Memory B cell (primary cell): ENCODE measurements at places on chromosomes 7 and 10.

- H3K27ac ChIP-seq = no peak overlapping the region
- H3K4me1 ChIP-seq = peaks cover 29% of the 10 kb centered on the region
These were observed 67.6 kb downstream of the INSIG1 start for GRCh38 chr7:155365146-155365874.

- H3K4me3 ChIP-seq = no peak overlapping the region
- H3K36me3 ChIP-seq = no peaks in the 10 kb centered on the region
- no peak overlapping the region for H3K27ac ChIP-seq
- H3K4me1 ChIP-seq = no peaks in the 10 kb centered on the region
These were observed 120.8 kb downstream of the CDH23 start for GRCh38 chr10:71517298-71518169.

DNA sequence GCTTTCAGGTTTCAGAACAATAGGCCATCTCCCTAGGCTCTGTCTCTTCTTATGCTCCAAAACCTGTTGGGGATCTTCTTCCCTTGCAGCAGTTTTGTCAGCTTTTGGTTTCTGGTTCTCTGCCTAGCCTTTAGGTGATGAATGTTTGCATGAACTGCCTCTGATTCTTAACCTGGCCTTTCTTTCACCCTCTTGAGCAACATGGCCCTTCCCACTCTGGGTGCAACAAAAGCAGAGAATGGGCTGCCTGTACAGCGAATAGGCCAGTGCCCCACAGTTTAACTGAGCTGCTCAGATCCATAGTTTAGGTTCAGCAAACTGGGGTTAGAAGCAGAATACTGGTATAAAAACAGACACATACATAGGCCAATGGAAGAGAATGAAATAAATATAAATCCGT lies 18.1 kb upstream of the NUP205 start:
- peaks cover 2% of the 10 kb centered on the region for H3K4me1 ChIP-seq
- peaks cover 6% of the 10 kb centered on the region for H3K27me3 ChIP-seq
- no peak overlapping the region for H3K4me3 ChIP-seq
- no peak for DNase-seq

DNA sequence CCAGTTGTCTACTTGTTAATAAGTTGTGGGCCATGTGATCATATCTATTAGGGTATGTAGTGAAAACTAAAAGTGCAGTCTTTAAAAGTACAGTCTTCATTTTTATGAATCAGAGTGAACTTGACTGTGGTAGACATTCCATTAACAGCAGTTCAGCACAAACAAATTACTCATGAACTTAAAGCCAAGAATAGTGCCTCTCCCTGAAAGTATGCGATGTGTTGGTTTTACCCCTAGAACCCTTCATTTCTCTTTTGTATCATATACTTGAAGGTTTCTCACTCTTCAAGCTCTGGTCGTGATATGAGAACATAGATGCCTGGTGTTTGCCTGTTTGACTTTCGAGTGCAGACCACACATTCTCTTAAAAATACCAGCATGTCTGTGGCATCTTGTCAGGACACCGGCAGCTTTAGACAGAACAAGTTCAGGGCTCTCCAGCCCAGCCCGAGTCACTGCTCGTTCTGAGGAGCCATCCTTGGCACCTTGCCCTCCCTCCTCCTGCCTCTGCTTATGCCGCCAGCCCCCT lies 159.3 kb downstream of the LCOR start:
- DNase-seq = no peak
- peaks cover 15% of the 10 kb centered on the region for H3K4me1 ChIP-seq
- H3K27ac ChIP-seq = no peak overlapping the region
- H3K4me3 ChIP-seq = no peak overlapping the region
- peaks cover 2% of the 10 kb centered on the region for H3K36me3 ChIP-seq
- H3K27me3 ChIP-seq = no peaks in the 10 kb centered on the region

- no peaks in the 10 kb centered on the region for H3K36me3 ChIP-seq
- H3K27me3 ChIP-seq = no peaks in the 10 kb centered on the region
- no peak overlapping the region for H3K4me3 ChIP-seq
These were observed 97.1 kb downstream of the GNAI1 start for GRCh38 chr7:80231707-80232106.

- no peaks in the 10 kb centered on the region for H3K36me3 ChIP-seq
- H3K27ac ChIP-seq = no peak overlapping the region
- DNase-seq = no peak
- H3K4me1 ChIP-seq = peaks cover 5% of the 10 kb centered on the region
- H3K27me3 ChIP-seq = peaks cover 3% of the 10 kb centered on the region
These were observed 52.2 kb downstream of the IFIT5 start for GRCh38 chr10:89466599-89467035.

- peaks cover 37% of the 10 kb centered on the region for H3K36me3 ChIP-seq
- H3K27ac ChIP-seq = no peak overlapping the region
- DNase-seq = no peak
- no peak overlapping the region for H3K4me3 ChIP-seq
- H3K27me3 ChIP-seq = no peaks in the 10 kb centered on the region
- peaks cover 24% of the 10 kb centered on the region for H3K4me1 ChIP-seq
These were observed 19.0 kb downstream of the NUDCD3 start for GRCh38 chr7:44471436-44471835.

- DNase-seq = no peak
- no peaks in the 10 kb centered on the region for H3K4me1 ChIP-seq
- H3K4me3 ChIP-seq = no peak overlapping the region
- peaks cover 8% of the 10 kb centered on the region for H3K27me3 ChIP-seq
- no peak overlapping the region for H3K27ac ChIP-seq
- H3K36me3 ChIP-seq = peaks cover 2% of the 10 kb centered on the region
These were observed 14.3 kb downstream of the CHST3 start for GRCh38 chr10:71978476-71978875.

DNA sequence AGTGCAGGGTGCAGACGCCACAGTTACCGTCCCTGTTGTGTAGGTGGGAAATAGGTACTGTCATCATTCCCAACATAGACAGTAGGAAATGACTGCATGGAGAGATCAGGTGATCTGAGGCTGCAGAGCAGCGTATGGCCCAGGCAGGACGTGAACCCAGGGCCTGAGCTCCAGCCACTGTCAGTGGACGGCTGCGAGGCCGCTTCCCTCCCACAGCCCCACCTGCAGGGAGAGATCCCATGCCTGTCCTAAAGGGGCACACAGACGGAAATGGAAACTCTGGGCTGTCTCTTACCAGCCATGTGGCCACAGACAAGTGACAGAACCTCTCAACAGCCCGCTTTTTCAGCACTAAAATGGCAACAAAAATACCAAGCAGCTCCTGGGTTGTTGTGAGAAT lies 44.5 kb upstream of the MNX1 start:
- H3K27ac ChIP-seq = no peak overlapping the region
- no peak overlapping the region for H3K4me3 ChIP-seq
- peaks cover 1% of the 10 kb centered on the region for H3K36me3 ChIP-seq
- peaks cover 13% of the 10 kb centered on the region for H3K27me3 ChIP-seq
- no peaks in the 10 kb centered on the region for H3K4me1 ChIP-seq
- no peak for DNase-seq

- no peak for DNase-seq
- H3K4me3 ChIP-seq = no peak overlapping the region
- no peaks in the 10 kb centered on the region for H3K36me3 ChIP-seq
- peaks cover 4% of the 10 kb centered on the region for H3K27me3 ChIP-seq
These were observed 112.5 kb upstream of the UNC5B start for GRCh38 chr10:71099731-71100361.

GRCh38 chr10:33290321-33291052 lies 44.0 kb downstream of the NRP1 start:
- DNase-seq = no peak
- peaks cover 6% of the 10 kb centered on the region for H3K27me3 ChIP-seq
- H3K27ac ChIP-seq = no peak overlapping the region
- no peak overlapping the region for H3K4me3 ChIP-seq

- H3K4me1 ChIP-seq = no peaks in the 10 kb centered on the region
These were observed 321.1 kb upstream of the NPVF start for GRCh38 chr7:25549271-25549921.

DNA sequence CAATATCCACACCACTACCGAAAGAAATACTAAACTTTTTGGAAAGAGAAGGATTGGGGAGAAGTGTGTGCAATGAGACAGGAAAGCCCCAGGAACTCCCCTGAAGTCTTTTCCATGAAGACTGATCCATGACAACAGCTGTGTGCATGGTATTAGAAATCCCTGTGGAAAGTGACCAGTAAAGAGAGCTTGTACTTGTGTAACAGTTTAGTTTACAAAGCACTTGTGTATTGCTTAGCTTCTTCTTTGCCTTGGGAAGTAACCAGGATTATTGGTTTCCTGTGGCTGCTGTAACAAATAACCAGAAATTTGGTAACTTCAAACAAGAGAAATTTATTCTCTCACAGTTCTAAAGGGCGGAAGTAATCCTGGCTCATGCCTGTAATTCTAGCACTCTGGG lies 18.8 kb downstream of the TFAM start:
- no peak overlapping the region for H3K27ac ChIP-seq
- H3K36me3 ChIP-seq = peaks cover 8% of the 10 kb centered on the region
- no peaks in the 10 kb centered on the region for H3K4me1 ChIP-seq

- H3K36me3 ChIP-seq = no peaks in the 10 kb centered on the region
- DNase-seq = no peak
These were observed 458.5 kb downstream of the GFRA1 start for GRCh38 chr10:115814542-115814941.

DNA sequence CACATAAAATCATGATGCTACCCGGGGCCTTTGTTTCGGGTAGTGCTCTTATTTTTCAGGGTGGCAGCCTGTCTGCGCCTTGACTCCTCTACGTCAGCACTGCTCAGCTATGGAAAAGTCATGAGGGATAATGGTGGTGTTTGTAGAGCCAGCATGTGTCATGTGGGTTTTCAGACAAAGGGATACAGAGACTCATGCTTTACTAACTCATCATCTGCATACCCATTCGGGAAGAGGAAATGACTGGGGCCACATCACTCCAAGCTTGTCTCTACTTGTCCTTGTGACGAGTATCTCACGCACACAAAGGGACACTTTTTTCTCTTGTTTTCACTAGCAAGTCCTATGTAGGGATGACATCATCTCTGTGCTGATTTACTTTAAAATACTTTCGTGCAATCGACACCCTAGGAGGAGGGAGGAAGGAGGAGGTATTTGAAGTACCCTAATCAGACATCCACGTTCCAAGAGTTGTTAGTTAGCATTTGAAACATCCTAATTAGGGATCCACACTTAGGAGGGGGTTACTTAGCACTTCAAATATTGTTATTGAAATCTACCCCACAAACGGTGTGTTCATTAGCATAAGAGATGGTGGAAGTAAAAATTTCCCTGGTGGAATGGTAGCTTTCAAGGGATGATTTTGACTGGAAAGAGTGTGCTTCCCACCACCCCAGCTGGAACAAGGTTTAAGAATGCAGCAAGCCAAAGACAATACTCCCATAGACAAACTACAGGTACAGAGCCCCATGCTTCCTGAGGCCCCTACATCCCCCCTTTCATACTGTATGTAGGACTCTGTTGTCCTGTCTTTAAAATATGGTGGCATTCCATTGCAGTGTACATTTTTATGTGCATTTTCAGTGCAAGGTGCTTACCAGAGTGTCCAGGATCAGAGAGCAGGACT lies 52.0 kb downstream of the THNSL1 start:
- no peak overlapping the region for H3K4me3 ChIP-seq
- H3K36me3 ChIP-seq = no peaks in the 10 kb centered on the region
- no peaks in the 10 kb centered on the region for H3K4me1 ChIP-seq
- DNase-seq = no peak

GRCh38 chr10:120691625-120692024 lies 159.5 kb upstream of the WDR11 start:
- no peak overlapping the region for H3K27ac ChIP-seq
- no peaks in the 10 kb centered on the region for H3K36me3 ChIP-seq
- peaks cover 2% of the 10 kb centered on the region for H3K27me3 ChIP-seq
- H3K4me3 ChIP-seq = no peak overlapping the region
- peaks cover 2% of the 10 kb centered on the region for H3K4me1 ChIP-seq

DNA sequence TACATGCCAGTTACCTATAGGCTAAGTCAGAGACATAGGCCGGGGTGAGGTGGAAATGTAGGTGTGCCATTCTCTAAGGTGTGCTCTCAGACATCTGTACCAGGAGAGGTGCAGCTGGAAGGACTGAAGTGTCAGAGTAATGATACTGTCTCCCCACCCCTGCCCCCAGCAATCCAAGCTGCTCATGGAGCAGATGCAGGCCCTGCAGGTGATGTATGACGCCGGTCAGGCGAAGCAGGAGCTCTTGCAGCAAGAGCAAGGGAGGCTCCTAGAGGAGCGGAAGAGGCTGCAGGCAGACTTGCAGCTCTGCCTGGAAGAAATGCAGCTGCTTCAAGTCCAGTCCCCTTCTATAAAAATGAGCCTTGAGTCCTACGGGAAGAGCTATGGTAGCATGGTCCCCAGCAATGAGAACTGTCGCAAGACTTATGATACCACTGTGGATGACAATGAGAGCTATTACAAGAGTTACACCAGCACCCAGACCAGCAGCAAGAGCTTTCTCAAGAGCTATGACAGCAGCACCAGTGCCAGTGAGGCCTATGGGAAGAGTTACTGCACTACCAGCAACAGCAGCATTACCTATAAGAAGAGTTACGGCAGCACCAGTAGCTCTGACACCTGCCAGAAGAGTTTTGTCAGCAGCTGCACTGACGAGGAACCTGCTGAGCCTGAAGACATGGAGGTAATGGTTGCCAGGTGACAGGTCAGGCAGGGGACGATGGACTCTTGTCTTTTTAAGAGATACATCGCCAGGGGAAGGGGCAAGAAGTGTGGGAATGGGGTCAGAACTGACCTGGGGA lies 18.4 kb upstream of the FLNC start:
- H3K4me3 ChIP-seq = no peak overlapping the region
- DNase-seq = no peak
- H3K4me1 ChIP-seq = peaks cover 3% of the 10 kb centered on the region
- H3K36me3 ChIP-seq = no peaks in the 10 kb centered on the region

DNA sequence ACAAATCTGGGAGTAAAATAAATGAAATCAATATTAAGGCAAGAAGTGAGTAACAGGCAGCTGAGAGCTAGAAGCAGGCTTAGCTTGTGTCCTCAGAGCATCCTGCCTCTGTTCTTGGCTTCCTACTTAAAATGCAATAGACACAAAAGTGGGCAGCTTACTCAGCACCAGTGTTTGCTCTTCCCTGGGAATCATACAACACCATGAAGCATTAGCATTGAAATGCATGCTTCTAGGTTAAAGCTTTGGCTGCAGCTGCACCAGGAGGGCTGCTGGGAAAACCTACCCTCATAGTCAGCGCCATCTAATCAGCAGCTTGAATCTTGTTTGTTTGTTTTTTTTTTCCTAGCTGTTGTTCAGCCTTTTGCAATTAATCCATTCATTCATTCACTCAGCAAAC lies 104.2 kb upstream of the VWC2 start:
- no peaks in the 10 kb centered on the region for H3K4me1 ChIP-seq
- H3K27me3 ChIP-seq = no peaks in the 10 kb centered on the region
- H3K36me3 ChIP-seq = no peaks in the 10 kb centered on the region
- DNase-seq = no peak

GRCh38 chr7:50164559-50165170 lies 71.6 kb upstream of the ZPBP start:
- no peaks in the 10 kb centered on the region for H3K36me3 ChIP-seq
- H3K27ac ChIP-seq = no peak overlapping the region
- DNase-seq = no peak
- H3K27me3 ChIP-seq = no peaks in the 10 kb centered on the region
- peaks cover 23% of the 10 kb centered on the region for H3K4me1 ChIP-seq

GRCh38 chr10:55410415-55410885 lies 609.4 kb upstream of the PCDH15 start:
- no peaks in the 10 kb centered on the region for H3K27me3 ChIP-seq
- no peaks in the 10 kb centered on the region for H3K36me3 ChIP-seq
- H3K4me1 ChIP-seq = no peaks in the 10 kb centered on the region
- DNase-seq = no peak
- H3K27ac ChIP-seq = no peak overlapping the region
